Stimulated activated CD4-positive, alpha-beta T cell treated with anti-CD3 and anti-CD28 coated beads, TNF-alpha, amount 100 ng/mL, for 1 hour (primary cell): ENCODE measurements at places on chromosomes 3 and 15.

DNA sequence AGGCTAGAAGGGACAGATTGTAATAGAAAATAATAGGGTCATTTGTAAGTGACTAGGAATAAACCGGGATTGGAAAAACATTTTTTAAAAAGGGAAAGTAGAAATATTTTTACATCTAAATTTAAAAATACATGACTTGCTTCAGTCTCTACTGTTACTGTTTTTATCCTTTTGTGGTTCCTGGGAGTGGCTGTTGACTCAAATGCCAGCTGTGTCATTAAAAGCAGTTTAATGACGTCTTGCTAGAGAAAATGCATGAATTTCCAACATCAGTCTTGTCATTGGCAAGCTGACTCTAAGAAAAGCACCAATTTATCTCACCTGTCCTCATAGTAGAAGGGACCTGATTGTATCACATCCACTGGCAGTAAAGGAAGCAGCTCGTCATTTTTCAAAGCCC, 16.7 kb upstream of the LCMT2 start:
- no peak for DNase-seq

DNA sequence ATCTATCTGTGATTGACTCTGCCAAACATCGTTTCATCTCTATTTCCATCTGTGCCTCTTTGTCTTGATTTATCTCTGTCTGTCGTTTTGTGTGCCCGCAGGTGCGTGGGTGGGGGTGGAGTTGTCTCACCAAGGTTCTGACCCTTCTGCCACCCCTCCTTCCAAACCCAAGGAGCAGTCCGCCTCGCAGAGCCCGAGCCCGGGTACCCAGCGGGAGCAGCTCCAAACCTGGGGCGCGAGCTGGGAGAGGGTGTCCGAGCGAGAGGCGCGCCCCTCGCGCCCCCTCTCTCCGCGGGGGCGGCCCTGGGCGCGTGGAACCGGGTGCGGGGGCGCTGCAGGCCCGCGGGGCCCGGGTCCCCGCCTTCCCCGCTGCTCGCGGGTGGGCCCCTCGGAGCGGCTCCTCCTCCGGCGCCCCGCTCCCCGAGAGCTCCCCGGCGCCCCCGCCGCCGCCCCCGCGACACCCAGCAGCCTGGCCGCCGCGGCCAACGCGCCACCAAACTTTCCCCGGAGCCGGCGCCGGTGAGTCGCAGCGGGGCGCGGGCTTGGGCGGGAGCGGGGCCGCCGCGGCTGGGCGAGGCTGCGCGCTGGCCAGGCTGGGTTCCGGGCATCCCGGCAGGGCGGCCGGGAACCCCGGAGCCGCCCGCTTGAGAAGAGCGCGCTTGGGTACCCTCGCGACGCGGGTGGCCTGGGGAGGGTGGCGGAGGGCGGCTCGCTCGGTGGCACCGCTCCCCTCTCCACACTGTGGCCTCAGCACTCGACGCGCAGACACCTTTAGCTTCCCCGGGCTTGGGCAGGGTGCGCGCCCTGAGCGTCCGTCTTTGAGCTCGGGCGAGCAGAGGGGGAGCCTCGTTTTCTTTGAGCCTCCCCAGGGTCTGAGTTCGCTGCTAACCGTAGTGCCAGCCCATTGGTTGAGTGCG, at the start of gene HRH1:
HRH1 (plus strand) TSS at position 458 of the 917 bp plus-strand sequence. CDS start 104,545 bp downstream, outside the sequence.
- no peak for DNase-seq

GRCh38 chr3:38655708-38656300, 6.3 kb upstream of the SCN5A start:
- DNase-seq = no peak

DNA sequence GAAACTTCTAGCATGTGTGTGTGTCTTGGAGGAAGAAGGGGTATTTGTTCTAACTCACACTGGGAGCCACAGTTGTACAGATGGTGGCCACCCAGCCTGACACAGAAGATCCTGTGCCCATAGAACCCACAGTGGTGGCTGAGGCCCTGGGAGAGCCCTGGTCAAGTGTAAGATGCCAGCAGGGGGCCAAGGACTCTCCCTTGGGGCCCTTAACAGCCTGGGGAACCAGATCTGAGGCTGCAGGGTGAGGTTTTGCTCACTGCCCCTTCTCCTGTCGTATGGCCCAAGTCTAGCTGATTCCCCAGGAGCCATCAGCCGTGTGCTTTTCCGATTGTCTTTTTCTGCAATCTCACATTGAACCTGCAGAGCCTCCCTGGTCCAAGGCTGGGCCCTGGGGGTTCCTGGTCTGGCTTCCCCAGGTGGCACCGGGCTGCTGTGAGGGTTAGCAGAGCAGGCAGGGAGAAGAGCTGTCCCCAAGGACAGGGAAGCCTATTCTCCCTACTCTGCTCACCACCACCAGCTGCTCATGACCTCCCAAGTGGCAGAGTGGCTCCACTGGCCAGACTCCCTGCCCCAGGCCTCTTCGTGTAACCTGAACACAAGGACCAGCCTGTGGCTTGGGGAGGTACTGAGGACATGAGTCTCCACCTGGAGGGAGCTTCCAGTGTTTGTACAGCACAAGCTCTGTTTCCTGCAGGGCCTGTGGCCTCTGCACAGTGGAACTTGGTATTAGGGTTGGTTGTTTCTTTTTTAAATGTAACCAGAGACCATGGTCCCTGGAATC, 51.9 kb downstream of the CA12 start:
- DNase-seq = no peak

DNA sequence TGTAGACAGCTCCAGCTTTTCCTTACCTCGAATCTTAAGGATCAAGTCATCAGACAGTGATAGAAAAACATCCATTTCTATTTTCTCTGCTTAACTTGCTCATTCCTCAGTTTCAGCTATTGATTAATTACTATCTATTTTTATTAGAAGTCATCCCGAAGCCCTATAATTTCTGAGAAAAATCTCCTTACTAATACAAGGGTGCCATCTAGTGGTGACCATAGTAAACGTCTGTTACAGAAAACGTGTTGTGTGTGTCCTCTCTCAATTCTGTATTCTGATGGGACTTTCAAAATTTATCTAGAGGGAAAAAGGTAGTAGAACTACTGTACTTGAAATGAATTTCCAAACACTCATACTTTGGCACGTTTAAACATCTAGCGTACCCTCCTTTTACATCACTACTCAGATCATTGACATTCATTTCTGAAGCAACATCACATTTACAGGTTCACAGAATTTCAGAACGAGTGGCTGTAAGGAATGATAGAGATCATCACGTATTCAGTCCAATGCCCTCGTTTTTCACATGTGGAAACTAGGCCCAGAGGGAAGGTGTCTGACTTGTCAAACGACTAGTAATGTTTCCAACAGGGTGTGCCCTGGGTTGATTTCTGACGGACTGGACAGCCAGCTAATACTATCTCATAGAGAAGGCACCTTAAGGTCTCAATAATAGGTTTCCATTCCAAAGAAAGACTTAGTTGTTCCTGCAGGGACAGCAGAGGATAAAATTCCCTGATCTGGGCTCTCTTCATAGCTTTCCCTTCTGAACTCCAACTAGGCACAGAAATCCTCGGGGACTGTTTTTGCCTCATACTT, 25.6 kb downstream of the HACD2 start:
- no peak for DNase-seq

DNA sequence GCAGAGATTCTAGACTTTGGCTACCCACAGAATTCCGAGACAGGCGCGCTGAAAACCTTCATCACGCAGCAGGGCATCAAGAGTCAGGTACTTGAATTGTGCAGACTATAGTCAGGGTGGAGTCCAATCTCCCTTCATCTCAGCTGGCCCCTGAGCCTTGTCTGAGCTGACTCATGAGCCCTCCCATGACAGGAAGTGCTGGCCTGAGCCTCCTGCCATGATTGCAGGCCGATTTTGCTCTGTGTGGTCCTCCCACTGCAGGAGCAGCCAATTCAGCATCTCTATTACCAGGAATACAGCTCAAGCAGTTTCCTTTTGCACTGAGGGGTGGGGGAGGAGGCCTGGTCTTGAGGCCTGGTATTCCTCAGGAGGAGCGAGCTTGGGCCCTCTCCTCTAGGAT, 5.5 kb downstream of the AP2M1 start:
- DNase-seq = no peak

DNA sequence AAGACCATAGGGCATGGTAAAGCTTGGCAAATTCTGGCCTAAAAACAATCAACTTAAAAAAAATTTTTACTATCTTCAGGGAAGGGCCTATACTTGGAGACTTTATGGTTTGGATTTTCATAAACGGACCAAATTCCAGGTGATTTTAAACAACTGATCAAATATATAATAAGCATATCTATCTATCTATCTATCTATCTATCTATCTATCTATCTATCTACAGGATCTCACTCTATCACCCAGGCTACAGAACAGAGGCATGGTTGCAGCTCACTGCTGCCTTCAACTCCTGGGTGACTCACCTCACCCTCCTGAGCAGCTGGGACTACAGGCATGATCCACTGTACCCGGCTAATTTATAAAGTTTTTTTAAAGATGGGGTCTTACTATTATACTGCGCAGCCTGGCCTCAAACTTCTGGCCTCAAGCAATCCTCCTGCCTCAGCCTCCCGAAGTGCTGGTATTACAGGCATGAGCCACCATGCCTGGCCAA, 6.7 kb downstream of the SPPL2A start:
- no peak for DNase-seq

DNA sequence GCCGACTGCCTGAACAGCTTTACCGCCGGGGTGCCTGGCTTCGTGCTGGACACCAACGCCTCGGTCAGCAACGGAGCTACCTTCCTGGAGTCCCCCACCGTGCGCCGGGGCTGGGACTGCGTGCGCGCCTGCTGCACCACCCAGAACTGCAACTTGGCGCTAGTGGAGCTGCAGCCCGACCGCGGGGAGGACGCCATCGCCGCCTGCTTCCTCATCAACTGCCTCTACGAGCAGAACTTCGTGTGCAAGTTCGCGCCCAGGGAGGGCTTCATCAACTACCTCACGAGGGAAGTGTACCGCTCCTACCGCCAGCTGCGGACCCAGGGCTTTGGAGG, 815 bp downstream of the SPINT1 start:
- no peak for DNase-seq

GRCh38 chr15:78193731-78194567, 40.4 kb downstream of the ACSBG1 start:
- no peak for DNase-seq

GRCh38 chr15:56207711-56208110, 36.0 kb downstream of the RFX7 start:
- DNase-seq = no peak

DNA sequence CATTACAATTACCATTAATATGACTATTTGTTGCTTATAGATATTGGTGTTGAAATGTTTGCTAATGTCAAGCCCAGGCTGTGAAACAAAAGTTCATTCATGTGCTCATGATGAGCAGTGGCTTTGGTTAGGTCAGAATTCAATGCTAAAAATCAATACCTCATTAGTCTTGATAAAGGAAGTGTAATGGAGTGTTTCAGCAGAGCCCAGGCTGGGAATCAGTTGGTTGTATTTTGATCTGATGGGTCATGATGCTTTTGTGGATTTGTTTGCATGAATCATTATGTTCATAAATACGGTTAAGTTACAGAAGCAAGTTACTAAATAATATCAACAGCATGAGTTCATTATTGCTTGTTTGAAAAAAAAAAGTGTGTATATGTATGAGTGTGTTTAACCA, 13.6 kb upstream of the ZNF774 start:
- no peak for DNase-seq

DNA sequence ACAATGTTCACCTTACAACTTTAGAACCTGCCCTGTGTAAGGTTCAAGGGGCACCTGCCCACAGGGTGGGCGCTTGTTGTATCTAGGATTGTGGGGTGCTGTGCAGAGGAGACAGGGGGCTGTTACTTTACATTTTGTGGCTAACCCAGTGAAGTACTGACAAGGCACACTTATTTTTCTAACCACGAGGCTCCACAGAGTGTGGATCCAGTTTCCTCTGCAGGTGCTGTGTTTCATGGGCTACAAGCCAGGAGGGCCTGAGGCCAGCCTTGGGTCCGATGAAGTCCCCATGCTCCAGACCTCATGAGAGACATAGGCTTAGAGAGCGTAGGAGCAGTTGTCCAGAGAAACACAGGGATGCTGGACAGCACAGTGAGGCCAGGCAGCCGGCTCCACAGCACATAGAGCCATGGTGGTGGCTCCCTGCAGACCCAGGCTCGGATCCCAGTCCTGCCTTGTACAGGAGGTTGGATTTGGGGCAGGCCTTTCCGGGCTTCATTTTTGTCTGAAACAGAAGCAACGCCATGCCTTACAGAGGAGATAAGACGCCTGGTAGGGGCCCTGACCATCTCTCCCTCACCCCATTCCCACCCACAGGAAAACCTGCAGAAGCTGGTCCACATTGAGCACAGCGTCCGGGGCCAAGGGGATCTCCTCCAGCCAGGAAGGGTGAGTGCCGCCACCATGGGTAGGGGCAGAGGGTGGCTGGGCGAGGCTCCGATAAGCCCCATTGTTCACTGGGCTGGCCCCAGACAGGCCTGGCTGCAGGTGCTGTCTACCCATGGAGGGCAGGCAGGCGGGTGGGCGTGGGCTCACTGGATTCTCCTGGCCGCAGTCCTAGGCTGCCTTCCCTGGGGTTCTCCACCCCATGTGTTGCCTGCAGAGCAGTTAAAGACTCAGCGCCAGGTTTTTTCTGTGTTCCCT, 40.1 kb upstream of the NR2C2 start:
- DNase-seq = no peak

DNA sequence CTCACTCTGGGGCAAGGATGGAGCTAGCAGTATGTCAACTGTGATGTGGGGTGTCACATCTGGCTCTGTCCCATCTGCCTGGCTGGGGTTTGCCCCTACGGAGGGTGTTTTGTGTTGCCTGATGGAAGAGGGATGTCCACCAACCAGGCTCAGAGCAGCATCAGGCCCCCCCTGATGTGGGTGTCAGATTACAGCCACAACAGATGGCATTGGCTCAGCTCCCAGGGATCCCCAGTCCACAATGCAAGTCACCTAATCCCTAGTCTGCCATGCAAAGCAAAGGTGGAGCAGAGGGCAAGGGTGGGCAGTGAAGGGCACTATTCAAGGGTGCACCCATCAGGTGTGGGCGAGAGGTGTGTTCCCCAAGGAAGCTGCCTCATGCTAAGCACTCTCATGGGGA, 48.9 kb upstream of the AMOTL2 start:
- DNase-seq = no peak

DNA sequence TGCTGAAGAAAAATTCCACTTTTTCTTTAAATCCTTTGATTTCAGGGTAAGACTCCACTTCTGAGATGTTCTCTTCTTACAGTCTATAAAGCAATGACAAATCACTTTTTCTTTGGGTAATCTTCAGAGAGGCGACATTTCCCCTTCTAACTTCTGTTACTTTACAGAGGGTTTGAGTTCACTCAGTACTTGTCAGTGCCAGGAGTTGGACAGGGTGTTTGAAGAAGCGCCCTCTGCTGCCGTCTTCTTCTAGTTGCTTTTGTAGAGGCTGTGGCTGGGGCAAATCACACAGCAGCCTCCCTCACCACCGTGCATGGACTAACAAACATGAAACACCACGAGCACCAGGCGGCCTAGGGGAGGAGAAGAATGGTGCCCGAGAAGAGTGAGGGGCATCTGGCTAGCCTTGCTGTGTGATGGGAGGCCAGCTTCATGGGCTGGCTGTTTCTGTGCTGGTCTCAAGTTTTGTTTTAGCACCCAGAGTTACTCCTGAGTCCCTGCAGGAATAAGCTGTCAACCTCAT, at the start of gene CD80:
CD80 (minus strand) TSS at position 174 of the 523 bp plus-strand sequence. CDS start 1,886 bp downstream, outside the sequence.
- no peak for DNase-seq
